ENCODE measurements at places on chromosomes 16 and 17. TPM values are rescaled to one million over a fixed set of nuclear protein-coding genes. Genes with fewer than 3 reads are reported as not detected.

Gene SP2
- total RNA-seq: 1.9 TPM

Gene ASGR2
- not detected for total RNA-seq

Gene CEP112
- 9.4 TPM for total RNA-seq

Gene FTSJ3
- total RNA-seq: 45.5 TPM

Gene SLC16A5
- total RNA-seq: 5.0 TPM

Gene KRTAP1-1
- total RNA-seq: not detected

Gene KRTAP9-4
- total RNA-seq: not detected

Gene CLTC
- total RNA-seq: 206 TPM

Gene TMEM238L
- total RNA-seq: not detected

Gene WNK4
- total RNA-seq: 3.9 TPM

Gene CPNE7
- total RNA-seq: 11.6 TPM

Gene ABCC11
- total RNA-seq: under 0.01 TPM

Gene SCIMP
- not detected for total RNA-seq

Gene NT5C
- total RNA-seq: 108 TPM

Gene MYL11
- total RNA-seq: not detected

Gene GP1BA
- total RNA-seq: not detected

Gene SOX15
- 0.85 TPM for total RNA-seq

Gene KRTAP16-1
- not detected for total RNA-seq

Gene MYO15B
- 4.8 TPM for total RNA-seq

Gene MT1M
- 0.82 TPM for total RNA-seq

Gene GRAP
- 0.23 TPM for total RNA-seq

Gene GPR142
- total RNA-seq: not detected

Gene GAST
- total RNA-seq: not detected

Gene SRSF2
- 156 TPM for total RNA-seq

Gene SPATA32
- total RNA-seq: not detected

Gene AKTIP
- total RNA-seq: 15.1 TPM

All from pericardium fibroblast (primary cell).